HTR-8/SVneo (cell line): ENCODE measurements at places on chromosomes 7 and 10.
A peak's percentile ranks its signal among the peaks of the same experiment; 100 is the strongest.

GRCh38 chr7:28336806-28337205 lies 75.5 kb upstream of the CREB5 start:
- no peak for DNase-seq

GRCh38 chr7:33632840-33633525 lies 272.4 kb upstream of the BMPER start:
- no peak for DNase-seq

GRCh38 chr7:117769085-117769484 lies 104.2 kb downstream of the CTTNBP2 start:
- DNase-seq, result no peak

GRCh38 chr7:44707558-44708230 lies 41.0 kb upstream of the ZMIZ2 start:
- DNase-seq, result no peak

DNA sequence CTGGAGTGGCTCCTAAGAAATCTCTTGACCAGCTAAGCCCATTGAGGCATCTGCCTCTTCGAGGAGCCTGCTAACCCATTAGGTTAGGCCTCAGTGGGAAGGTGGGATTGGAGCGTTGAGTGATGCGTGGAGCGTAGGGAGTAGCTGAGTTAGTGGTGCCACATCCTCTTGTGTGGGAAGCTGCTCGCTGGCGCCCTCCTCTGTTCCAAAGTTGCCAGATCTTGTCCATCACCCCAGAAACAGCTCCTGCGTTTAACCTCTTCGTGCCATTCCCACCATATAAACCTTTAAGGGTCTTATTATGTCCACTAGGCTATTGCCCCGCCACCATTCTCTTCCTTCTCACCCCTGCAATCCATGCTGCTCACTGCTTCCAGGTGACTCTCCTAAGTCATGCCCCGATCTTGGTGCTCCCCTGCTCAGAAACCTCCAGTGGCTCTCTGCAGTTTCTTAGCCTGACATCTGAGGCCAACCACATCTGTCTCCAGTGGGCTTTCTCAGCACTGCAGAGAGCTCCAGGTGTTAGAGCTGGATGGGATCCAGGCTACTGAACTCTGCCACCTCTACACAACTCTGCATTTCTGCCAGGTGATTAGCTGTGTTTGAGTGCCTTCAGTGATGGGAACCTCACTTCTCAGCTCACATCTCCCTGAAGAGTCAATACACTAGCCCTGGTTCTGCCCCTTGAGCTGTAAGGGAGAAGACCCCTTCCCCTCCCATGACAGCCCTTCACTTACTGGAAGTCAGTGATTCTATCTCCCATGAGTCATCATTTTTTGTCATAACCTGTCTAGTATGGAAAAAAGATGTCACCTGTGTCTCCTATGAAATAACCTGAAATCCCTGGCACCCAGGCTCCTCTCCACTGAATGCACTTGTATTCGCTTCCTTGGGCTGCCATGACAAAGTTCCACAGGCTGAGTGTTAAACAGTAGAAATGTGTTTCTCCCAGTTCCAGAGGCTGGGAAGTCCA lies 65.0 kb upstream of the FGFR2 start:
- no peak for DNase-seq

DNA sequence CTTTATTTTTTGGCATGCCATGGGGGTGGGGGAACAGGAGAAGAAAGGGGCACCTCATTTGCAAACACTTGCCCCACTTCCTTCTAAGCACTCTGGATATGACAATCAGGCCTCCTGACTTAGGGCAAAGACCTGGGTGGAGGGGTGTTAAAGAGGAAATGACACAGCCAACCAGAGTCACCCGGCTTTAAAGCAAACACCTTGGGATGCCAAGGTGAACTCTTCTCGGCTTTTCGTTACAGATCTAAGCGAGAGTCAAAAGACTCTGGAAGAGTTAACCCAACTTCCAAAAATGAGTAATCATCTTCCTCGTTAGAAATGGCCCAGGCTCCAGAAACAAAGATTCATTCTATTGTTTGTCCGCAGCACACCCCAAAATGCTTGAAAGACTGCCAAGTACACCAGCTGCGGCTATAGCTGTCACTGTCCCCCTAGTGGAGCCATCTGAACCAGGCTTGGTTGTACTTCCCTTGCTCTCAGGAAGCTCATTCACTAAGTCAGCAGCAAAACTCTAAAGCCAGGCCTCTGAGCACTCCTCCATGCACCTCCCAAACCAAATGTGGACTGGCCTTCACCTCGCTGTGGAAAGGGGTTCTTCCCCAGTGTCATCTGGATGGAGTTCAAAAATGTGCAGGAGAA lies 24.8 kb downstream of the FAM53B start:
- DNase-seq, result no peak

DNA sequence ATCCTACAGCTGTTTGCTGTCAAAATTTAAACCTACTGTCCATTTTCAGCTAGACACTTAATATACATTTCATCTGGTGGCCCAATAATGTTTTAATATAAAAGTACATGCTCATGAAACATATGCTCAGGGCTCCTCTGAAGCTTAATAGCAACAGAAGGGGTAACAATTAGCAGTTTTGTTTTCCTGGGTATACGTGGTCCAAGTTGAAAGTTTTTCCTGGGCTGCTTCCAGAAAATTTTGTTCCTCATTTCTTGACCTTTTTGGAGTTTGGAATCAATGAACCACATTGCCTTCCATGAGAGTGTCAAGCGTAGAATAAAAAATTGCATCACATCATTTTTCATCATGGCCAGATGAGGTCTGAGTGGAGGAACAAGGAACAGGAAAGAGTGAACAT lies 537.3 kb upstream of the MGMT start:
- no peak for DNase-seq

DNA sequence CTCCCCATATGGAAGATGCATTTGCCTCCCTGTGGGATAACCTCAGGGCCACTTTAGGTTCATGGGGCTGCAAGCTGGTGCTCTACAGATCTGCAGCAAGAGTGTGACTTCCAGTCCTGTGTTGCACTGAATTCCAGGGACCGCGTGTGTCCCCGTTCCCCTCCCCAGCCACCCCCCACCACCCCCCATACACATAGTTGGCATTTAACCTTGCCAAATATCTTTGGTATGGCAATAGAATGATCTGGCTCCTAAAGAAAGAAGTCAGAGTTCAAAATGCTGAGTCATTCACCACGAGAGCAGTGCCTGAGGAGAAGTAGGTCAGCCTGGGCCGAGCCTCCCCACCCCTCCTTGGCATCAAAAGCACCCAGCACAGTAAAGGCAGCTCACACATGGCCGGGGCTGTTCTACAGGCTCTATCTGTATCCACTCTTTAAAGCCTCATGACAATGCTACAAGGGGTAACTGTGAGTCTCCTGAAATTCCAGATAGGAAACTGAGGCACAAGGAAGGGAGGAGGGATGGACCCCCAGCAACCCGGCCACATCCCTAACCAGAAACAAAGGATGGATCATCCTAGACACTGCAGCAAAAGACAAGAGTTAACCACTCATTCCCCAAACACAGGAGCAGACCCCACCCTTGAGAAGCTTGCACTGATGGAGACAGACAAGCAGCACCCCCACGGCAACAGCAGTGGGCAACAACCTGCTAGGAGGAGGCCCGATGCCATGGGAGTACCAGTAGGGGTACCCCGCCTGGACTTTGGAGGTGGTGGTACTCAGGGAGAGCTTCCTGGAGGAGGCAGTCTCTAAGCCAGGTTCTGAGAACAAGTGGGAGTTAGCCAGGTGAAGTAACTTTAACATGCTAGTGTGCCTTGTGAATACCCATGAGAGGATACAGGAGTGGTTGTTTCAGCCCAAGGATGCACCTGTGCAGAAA lies 70.3 kb upstream of the NANOS1 start:
- DNase-seq, result peak; percentile 44

DNA sequence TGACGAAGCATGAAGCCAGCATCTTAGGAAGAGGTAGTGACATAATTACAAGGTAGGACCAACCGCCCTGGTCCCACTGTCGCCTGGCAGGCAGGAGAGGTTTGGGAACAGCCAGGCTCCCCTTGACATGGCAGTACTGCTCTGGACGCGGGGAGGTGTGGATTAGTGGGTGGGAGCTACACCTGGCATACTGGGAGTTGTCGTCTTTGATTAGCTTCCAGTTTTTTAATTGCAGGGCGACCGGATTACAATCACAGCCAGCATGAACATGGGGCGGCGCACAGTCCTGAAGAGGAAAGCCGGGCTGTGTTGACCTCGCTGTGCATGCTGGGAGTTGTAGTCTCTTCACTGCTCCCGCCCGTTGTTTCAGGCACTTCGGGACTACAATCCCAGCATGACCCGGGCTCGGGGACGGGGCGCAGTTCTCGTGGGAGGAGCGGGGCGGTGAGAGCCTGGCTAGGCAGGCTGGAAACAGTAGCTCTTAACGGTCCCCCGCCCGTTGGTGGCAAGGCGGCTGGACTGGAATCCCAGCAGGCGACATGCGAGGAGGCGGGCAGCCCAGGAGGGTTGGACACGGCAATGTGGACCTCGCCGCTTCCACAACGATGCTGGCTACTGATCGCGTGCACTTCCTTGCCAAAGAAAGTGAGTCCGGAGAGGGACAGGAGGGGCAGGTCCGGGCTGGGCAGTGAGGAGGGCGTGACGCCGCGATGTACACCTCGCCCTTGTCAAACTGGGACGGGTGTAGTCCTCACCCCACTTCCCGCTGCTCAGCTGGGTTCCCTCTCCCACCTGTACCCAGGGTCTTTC lies 98.0 kb upstream of the ZNF722 start:
- DNase-seq, result peak; percentile 20

GRCh38 chr7:120981888-120982615 lies 6.5 kb upstream of the CPED1 start:
- no peak for DNase-seq

- peak; percentile 44 for DNase-seq
Measured at GRCh38 chr7:136134503-136134902, 157.3 kb upstream of the MTPN start.

DNA sequence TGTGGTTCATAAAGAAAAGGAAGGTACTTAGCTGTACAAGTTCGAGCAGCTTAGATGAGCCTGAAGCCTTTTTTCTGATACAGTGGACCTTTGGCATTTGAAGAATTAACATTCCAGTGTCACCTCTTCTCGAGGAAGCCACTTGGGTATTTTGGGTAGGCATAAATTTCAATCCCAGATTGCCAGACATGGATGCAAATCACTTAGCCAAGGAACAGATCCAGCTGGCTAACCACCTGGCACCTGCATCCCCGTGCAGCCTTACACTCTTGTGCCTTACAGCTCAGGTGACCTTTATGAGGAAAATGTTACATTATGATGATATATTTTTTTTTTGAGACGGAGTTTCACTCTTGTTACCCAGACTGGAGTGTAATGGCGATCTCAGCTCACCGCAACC lies 16.0 kb upstream of the ATOH7 start:
- no peak for DNase-seq

- DNase-seq, result no peak
Measured at GRCh38 chr10:19316204-19316870, 267.7 kb downstream of the MALRD1 start.

- no peak for DNase-seq
Measured at GRCh38 chr10:75904499-75905283, 473.3 kb downstream of the LRMDA start.

DNA sequence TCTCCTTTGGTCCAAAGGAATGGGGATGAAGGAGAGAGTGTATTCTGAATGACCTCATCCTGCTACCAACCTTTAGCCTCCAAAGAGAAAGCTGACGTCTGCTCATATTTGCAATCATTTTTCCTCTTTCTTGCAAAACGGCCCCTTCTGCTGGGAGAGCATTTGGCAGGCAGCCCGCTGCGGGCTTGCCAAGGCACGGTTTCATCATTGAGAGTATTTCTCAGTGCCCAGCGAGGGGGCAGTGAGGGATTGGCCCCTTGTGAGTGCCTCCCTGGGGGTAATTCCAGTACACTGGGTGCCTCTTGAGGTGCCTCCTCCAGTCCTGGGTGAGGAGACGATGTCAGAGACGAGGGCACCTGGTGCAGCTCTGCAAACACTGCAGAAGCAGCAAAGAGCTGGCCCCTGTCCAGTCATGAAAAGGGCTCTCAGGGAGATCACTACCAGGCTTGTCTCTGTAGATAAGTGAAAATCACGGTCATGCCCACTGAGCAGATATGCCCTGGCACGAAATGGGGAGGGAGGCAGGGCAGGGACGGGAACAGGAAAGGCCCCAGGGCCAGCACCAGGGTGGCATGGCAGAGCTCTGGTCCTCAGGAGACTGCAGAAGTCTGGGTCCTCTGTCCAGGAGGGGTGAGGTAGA lies 48.7 kb upstream of the SHH start:
- DNase-seq, result peak; percentile 37

- no peak for DNase-seq
Measured at GRCh38 chr7:27119412-27119911, 11.1 kb downstream of the HOXA4 start.

DNA sequence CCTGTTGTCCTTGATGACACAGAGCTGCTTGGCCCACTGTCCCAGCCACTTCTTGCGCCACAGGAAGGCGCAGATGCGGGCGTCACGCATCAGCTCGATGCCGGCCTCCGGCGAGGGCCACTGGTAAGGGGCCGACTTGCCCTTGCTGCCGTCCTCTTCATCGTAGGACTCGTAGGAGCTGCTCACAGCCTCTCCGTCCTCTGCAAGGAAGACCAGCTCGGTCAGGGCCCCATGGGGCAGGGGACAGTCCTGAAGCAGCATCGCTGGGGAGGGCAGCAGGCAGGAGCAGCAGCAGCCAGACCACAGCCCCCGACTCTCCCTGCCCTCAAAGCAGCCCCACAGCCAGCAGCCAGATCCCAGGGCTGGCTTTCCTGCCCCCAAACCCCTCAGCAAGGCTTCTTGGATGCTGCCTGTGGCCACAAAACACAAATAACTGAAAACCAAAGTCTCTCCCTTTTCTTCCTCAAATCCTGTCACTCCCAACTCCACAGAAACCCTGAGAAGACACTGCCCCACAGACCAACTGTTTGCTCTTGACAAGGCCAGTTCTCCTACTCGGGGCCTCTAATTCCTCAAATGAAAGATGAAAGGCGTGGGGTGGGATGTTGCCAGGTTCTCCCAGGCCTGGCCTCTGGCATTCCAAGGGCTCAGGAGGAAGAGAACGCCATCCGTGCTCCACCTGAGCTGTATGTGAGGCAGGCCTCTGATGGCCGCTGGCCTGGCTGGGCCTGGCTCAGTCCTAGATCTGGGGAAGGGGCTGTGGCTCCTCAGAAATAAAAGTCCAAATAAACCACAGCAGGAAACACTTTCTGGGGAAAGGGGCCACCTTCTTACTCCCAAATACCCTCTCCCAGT lies 76.7 kb downstream of the VWA2 start:
- DNase-seq, result no peak

DNA sequence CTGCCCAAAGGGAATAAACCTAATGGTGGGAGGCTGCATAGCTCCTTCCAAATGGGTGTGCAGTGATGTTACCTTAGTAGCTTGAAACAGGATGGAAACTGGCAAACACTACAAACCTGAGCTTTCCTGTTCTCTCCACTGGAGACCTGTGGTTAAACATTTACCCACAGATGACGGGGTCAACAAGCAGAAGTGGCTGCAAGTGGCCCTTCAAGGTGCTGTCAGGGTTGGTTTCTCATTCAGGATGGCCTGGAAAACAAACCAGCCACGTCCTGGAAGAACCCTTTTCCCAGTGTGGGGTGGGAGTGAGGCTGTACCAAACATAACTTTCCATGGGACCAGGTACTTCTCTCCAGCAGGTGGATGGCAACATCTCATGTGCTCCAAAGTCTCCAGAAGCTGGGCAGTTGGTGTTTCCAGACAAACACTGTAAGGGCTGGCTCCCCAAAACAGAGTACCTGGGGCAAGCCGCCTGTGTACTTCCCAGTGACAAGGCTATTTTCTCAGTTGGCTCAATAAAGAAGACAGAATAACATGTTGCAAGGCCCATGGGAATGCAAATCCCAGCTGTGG lies 67.5 kb downstream of the DNAJB9 start:
- no peak for DNase-seq
